ENCODE measurements at places on chromosomes 12 and 14. TPM values are rescaled to one million over a fixed set of nuclear protein-coding genes. Genes with fewer than 3 reads are reported as not detected.

CFAP251 gene
- total RNA-seq = 1.4 TPM

UTP20 gene
- 17.8 TPM for total RNA-seq

PTCSC3 gene
- not detected for total RNA-seq

CLEC2A gene
- total RNA-seq = not detected

PIP4P1 gene
- 14.8 TPM for total RNA-seq

All from A375 (cell line).